ENCODE measurements at places on chromosomes 13 and 19. TPM values are rescaled to one million over a fixed set of nuclear protein-coding genes. Genes with fewer than 3 reads are reported as not detected.

GRCh38 chr13:29961036-29961670, 110.7 kb upstream of the UBL3 start:
- DNase-seq = no peak

DNA sequence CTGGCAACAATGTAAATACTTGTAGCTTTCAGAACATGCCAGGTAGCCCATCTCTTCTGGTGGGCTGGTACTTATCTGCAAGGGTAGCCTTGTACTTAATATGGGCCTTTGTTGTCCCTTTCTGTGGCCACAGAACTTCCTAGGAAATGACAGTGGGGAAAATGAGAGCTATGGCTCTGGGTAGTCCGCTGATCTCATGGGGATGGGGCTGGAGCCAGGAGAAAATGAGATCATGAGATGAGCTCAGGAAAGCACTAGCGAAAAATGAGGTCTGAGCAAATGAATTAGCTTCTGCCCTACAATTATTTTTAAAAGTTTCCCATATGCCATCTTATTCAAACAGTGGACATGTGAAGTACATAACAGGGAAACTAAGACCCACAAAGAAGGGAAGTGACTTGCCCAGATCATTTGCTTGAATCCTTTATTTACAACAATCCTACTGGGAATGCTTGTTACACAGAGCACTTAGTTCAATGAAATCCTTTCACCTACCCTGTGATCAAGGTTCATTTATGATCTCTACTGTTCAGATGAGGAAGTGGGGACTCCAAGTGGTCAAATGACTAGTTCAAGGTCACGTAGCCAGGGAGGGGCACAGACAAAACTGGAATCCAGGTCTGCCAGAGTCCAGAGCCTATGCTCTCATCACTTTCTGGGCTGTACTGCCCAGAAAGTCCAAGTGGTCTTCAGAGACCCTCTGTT, 87.1 kb downstream of the PTPRS start:
- peak; percentile 49 for DNase-seq

- DNase-seq = no peak
Observed at GRCh38 chr13:85266331-85266730, 532.9 kb downstream of the SLITRK6 start.

DNA sequence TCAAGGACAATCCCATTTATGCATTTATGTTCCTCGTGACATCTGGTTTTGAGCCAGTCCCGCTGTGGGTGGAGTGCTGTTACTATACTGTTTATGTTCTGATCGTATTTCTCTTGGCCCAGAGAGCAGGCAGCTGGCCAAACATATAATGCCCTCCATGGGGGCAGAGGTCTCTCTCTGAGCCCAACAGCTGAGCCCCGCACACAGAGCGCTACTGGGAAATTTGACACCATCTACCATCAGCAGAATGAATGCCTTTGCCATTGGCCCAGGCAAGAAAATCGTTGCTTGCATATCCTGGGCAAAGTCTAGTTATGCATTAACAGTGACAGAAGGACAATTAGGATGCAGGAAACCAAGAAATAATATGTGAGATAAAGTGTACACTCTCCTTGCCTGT, 126.8 kb upstream of the CACNA1A start:
- DNase-seq = peak; percentile 88

- DNase-seq = no peak
Observed at GRCh38 chr19:14545716-14546082, 16.3 kb downstream of the TECR start.

- no peak for DNase-seq
Observed at GRCh38 chr13:95906999-95907398, 146.2 kb downstream of the UGGT2 start.

Gene CACNG8
- total RNA-seq = not detected

Gene RETN
- not detected for total RNA-seq

Gene F2RL3
- total RNA-seq = 4.0 TPM

Gene FRY
- 53.6 TPM for total RNA-seq

Data from stomach (tissue), 19 donors.